HuH-7 (cell line): ENCODE measurements at places on chromosomes 2 and 18.

DNA sequence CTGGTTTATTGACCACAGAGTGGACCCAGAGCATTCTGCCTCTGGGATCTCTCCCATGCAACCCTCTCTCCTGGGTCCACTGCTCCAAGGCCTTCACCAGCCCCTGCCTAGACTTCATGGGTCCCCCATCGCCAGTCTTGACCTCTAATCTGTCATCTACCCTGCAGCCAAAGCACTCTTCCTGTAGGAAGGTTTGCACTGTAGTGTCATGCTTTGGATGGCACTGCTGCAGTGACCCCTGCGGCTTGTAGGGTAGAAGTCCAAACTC, 41.7 kb downstream of the MYO7B start:
- DNase-seq: no peak

GRCh38 chr2:133811409-133812125, 243.3 kb upstream of the NCKAP5 start:
- DNase-seq: no peak

- DNase-seq: no peak
These were observed 216.9 kb downstream of the HAUS1 start for GRCh38 chr18:46320928-46321711.

- no peak for DNase-seq
These were observed 247.3 kb downstream of the LPIN1 start for GRCh38 chr2:11993749-11994148.

DNA sequence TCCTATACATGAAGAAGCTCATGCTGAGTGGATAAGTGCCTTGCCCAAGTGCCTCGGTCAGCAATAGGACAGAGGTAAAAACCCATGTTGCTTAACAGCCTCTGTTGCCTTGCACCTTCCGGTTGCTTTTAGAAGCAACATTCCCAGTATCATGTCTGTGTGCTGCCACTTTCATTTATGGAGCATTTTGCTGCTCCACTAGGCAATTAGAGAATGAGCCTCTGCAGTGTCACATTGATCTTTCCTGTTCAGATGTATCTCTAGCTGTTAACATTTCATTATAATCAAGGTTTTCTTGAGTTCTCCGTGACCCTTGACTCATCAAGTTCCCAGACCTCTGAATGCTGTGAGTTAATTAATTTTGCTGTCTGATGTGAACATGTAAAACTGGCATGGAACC, 134.5 kb upstream of the EPB41L3 start:
- DNase-seq: no peak

- DNase-seq: no peak
These were observed 30.8 kb downstream of the CREG2 start for GRCh38 chr2:101356521-101356920.

- DNase-seq: no peak
These were observed 211.6 kb downstream of the TCF4 start for GRCh38 chr18:55376387-55376786.

GRCh38 chr2:160538559-160539355, 45.1 kb upstream of the RBMS1 start:
- no peak for DNase-seq

DNA sequence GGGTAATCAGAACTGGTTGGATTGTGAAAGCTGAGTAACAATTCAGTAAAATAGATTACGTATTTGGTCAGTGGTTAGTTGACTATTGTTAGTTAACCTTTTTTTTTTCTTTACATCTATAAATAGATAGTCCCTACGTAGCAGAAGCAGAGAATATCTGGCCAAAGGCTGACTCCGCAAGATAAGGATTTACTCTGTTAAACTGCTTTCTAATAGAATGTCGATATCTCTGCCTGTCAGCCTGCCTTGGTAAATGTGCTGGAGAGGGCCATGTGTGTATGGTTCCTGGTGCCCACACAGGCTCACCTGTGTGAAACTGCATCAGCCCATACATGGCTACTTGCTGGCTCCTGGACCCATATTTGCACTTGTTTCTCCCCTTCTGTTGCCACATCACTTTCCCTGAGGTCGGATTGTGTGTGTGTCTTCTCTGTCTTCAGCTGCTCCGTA, 94.4 kb downstream of the CRIM1 start:
- no peak for DNase-seq

- DNase-seq: no peak
These were observed 82.8 kb downstream of the NRP2 start for GRCh38 chr2:205765151-205765550.

DNA sequence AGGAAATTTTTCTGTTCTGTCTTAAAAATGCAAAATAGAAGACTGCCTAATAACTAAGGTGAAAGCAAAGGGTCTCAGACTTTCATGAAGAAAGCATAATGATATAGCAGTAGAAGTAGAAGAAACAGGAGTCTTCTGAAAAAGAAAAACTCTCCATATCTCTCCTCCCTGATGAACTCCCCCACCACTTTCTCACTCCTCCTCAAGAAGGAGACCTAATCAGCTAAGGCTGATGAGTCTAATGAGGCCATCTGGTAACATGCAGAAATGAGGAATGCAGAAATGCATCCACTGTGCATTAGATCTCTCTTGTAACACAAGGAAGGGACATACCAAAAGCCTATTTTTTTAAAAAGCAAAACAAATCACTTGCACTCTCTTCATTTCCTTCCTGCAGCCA, 273.7 kb upstream of the UBE2E3 start:
- no peak for DNase-seq

DNA sequence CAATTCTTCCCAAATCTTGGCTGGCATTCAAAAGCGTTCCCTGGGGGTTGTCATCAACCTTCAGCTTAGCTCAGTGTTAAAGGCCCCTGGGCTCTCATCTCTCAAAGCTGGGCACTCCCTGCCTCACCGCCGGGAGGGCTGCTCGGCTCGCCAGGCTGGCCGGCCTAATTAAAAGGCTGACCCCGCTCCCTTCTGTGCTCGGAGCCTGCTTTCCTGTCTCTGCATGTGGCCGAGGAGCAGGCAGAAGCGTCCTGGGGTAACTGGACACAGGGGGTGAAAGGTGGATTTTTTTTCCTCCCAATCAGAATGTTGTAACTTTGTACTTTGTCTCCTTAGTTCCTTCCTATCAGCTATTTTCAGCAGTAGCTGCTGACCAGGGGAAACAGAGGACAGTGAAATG, 231.1 kb downstream of the GBX2 start:
- no peak for DNase-seq

DNA sequence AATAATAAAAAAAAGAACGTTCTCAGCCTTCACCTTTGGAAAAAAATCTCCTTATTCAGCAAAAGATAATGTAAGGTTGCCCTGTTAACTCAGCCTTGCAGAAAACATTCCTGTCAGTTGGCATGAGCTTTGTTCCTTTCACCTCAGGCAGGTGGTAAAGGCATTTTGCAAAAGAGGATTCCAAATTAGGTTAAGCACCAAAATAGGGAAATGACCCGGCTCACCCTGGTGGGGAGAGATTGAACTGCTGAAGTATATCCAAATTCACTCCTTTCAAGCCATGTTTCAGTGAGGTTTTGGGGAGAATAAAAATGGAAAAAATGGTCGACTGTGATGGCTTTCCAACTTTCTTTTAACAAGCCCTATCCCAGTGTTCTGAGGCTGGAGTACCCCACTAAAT, 1988.8 kb upstream of the PIK3C3 start:
- DNase-seq: no peak

GRCh38 chr2:191715471-191715870, 37.5 kb downstream of the NABP1 start:
- DNase-seq: no peak

- no peak for DNase-seq
These were observed 15.1 kb downstream of the MYCN start for GRCh38 chr2:15955232-15955988.

DNA sequence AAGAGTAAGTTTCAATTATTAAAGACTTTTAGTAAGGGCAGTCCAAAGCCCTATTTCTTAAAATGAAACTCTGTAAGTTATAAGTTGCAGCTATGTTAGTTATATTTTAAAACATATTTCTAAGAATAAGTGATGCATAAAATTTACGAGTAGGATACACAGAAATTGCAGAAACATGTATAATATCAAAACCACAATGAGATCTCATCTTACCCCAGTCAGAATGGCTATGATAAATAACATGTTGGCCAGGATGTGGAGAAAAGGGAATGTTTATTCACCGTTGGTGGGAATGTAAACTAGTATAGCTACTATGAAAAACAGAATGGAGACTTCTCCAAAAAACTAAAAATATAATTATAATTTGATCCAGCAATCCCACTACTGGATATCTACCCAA, 201.2 kb downstream of the CBLN2 start:
- DNase-seq: no peak

DNA sequence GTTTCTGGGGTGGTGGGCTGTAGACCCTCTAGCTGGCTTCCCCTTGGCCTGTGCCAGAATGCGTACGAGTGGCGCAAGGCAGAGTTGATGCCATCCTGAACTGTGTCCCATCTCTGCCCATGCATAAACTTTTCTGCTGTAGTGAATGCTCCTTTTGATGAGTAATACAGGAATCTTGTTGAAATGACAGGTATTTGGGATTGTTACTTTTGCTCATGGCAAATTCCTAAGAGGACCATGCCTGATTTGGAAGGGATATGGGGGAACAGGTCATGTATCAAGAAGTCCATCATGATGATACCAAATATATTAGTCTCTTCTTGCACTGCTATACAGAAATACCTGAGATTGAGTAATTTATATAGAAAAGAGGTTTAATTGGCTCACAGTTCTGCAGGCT, 648.0 kb downstream of the SLC4A3 start:
- DNase-seq: no peak

DNA sequence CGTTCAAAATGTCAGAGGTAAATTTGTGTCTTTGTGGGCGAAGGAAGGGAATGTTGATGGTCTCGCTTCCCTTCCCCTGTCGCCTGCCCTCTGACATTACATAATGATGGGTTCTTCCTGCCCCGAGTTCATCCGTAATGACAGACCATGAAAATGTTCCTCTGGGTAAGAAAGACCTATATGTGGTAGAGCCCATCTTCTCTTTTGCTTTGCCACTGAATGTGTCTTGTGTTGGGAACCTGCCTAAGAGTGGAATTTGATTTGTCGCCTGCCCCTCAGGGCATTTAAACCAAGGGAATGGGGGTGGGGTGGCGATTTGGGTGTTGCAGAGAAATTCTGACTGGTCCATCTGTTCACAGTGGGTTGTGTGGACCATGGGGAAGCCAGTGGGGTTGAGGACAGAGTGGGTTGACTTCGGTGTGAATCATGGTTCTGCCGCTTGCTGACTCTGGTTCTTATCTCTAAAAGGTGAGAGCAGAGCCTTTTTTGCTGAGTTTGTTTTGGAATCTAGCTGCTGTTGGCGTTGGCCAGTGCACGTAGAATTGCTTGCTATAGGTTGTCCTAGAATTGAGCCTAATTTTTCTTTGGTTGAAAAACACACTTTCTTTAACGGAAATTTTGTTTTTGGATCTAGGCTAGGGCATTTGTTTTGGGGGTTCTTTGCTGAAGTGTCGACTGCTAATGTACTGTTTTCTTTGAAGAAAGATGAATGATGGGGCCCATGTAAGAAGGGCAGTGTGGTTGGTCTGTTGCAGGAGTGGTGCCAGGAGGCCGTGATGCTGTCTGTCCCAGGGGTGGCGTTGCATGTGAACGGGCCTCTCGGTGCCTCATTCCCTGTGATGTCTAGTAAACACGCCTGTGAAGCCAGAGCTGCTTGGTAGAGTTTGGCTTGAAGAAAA, 1.3 kb downstream of the INPP4A start:
- no peak for DNase-seq

DNA sequence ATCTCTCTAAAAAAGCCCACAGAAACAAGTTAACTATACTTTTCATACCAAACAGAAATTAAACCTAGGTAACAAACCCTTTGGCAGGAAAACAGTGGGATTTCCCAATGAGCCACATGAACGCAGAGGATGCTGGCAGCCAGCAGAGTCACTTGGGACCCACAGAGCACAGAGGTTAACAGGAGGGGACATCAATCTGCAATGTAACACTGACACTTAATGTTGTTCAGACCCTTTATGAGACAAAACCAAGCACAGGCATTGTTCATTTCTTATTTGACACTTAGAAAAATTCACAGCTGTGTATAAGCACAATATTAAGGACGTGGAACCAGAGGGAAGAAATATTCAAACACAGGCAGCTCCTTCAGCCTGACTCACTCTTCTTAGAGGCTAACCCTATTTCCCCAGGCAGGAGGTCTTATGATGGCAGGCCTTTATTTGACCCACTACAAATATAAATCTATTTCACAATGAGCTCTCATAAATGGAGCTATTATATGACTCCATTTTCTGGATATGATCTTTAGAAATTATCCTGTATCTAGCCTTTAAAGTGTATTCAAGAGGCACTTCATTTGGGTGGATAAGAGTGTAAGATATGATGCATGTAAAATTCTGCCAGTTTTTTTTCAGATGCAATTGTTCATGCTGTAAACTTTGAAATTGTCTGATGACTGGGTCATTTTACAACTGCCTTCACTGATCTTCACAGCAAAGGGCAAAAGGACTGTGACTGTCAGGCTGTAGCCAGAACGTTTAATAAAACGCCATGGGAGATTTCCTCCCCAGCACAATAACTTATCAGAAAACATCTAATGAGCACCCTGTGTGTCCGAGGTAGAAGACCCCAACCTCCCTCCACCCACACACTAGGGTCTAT, 132.8 kb upstream of the SATB2 start:
- no peak for DNase-seq

DNA sequence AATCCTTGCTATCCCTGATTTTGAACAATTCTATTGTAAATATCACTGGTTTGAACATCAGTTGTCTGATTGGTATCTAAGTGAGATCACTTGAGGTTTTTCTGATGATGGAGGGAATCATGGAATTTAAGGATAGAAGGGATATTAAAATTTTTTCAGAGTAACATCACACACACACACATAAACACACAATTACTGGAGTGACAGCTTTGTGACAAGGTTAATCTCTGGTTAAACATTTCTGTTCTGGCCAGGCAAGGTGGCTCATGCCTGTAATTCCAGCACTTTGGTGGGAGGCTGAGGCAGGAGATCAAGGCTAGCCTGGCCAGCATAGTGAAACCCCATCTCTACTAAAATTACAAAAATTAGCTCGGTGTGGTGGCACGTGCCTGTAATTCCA, 85.3 kb downstream of the SOCS6 start:
- no peak for DNase-seq

DNA sequence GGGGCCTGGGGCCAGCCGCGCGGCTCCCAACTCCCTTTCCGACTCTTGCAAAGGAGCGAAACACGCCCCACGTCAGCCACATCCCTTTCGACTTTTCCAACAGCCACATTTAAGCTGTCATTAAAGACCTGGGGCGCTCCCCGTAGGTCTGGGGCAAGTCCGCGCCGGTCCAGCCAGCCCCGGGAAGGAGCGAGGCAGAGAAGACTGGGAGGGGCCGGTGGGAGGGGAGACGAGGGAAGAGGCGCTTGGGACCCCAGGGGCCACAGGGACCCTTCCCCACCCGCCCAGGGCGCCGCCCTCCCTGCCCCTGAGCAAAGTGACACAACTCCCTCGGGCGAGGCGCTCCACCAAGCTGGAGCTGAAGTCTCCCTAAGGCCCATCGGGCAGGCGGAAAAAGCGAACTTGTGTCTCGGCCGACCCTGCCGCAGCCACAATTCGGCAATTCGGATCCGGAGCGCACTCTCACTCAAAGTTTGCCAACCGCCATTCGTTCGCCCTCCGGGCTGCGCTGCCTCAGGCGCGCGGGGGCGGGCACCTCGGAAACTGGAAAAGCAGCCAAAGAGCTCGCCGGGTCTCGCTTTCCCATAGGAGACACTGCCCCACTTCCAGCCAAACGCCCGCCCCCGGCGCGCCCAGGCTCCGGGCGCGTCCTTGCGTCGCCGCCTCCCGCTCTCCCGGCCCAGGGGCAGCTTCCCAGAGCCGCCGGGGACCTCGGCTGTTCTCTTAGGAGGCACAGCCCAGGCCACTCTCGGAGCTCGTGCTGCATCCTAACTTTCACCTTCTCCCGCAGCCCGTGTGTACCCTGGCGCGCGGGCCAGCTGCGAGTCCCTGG, 1.1 kb upstream of the KCTD1 start:
- DNase-seq: peak; percentile 40

GRCh38 chr2:105747991-105748390, 3.3 kb downstream of the NCK2 start:
- no peak for DNase-seq
